ENCODE measurements at places on chromosomes 6 and 20.

GRCh38 chr20:1391640-1392442 lies 1.0 kb downstream of the FKBP1A start:
- no peak for DNase-seq

GRCh38 chr6:31861919-31862343 lies 690 bp downstream of the NEU1 start:
- no peak for DNase-seq

DNA sequence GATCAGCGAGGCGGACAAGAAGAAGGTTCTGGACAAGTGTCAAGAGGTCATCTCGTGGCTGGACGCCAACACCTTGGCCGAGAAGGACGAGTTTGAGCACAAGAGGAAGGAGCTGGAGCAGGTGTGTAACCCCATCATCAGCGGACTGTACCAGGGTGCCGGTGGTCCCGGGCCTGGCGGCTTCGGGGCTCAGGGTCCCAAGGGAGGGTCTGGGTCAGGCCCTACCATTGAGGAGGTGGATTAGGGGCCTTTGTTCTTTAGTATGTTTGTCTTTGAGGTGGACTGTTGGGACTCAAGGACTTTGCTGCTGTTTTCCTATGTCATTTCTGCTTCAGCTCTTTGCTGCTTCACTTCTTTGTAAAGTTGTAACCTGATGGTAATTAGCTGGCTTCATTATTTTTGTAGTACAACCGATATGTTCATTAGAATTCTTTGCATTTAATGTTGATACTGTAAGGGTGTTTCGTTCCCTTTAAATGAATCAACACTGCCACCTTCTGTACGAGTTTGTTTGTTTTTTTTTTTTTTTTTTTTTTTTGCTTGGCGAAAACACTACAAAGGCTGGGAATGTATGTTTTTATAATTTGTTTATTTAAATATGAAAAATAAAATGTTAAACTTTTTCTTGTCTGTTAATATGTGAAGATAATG lies 2.2 kb downstream of the HSPA1B start:
- no peak for DNase-seq

DNA sequence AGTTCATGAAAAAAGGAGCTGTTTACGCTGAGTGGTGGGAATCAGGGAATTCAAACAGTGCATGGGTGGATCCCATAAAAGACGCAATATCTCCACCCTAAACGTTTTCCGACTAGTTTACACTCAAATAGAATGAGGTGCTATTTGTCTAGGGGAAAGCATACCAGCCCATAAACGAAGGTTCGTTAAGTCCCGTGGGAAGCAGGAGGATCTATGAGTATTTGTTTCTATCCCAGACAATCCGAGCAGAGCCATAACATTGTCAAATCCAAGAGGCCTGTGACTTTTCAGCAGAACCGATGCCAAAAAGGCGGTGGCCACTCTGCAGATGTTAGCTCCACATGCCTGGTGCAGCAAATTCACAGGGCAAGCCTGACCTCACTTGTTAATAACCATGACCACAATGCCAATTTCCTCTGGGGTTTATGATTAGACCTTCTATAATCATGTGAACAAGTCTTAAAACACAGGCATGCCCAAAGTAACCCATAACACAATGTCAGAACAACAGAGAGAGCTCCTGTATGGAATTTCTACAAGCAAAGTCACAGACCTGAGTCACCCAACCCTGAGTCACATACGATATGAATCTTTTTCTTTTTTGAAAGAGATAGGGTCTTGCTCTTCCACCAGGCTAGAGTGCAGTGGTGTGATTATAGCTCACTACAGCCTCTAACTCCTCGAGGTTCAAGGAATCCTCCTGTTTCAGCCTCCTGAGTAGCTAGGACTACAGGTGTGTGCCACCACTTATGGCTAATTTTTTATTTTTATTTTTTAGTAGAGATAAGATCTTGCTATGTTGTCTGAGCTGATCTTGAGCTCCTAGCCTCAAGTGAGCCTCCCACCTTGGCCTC lies 123.3 kb downstream of the KIF13A start:
- DNase-seq, result no peak

- no peak for DNase-seq
These were observed 285.6 kb upstream of the ID4 start for GRCh38 chr6:19551611-19552010.

DNA sequence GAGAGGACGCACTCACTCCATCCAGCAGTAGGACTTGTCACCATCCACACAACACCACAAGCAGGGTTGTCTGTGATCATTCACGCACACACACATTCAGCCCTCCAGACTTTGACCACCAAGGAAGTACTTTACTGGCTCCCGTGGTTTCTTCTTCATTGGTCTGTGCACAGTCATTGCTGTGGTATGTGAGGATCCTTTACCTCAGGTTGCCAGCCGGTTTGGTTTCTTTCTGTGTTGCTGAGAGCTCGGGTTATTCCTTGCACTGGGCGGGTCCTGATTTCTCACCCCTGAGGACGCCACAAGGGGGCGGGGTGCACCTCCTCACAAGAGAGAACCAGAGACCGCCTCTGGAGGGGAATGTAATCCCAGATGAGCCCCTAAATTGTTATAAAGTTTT lies 11.2 kb downstream of the SLC35A1 start:
- no peak for DNase-seq

DNA sequence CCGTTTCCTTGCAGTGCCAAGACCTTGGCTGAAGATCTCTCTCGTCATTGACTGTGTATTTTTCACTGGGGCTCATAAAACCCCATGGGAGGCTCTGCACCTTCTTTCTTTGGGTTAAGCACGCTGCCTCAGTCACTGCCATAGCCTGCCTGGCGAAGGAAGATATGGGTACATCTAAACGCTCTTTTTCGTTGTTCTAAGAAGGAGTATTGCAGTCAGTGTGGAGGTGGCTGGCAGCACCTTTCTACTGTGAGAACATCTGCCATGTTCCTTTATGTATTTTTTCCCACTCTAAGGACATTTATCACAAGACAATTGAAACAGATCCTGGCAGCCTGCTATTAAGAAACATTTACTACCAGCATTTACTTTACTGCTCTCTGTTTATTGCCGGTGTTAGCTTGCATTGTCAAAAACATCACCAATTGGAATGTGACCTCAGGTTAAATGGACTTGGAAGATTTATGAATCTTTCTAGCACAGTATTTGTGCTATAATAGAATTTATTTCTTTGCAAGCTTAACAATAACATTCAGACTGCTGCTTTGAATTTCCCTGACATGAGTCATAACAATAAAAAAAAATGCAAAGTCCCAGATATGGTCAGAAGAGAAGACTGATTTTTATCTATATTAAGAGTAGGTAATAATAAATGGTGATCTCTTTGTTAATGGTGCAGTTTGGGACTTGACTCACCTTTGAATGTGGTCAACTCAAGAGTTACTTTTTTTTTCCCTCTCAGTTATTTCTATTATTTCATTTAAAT lies 62.2 kb upstream of the CLDN20 start:
- DNase-seq, result no peak

- DNase-seq, result no peak
These were observed 44.9 kb upstream of the BCAS1 start for GRCh38 chr20:54115172-54115854.

DNA sequence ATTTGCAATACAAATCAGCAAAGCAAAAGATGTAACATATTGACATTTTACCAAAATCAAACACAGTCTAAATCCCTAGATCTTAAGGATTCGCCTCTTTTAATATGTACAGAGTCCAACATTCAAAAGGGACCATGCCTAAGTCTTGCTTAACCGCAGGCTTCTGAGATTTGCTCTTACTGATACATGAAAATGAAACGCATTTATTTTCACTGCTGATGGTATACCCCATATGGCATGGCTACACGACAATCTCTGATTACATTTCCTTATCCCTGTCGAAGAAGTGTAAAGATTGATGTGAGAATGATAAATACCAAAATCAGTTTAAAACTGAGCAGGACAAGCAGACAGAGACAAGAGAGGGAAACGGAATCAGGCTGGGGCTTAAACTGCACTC lies 75.4 kb downstream of the KIF16B start:
- DNase-seq, result no peak

- DNase-seq, result no peak
These were observed 26.2 kb downstream of the VSTM2L start for GRCh38 chr20:37928996-37929682.

DNA sequence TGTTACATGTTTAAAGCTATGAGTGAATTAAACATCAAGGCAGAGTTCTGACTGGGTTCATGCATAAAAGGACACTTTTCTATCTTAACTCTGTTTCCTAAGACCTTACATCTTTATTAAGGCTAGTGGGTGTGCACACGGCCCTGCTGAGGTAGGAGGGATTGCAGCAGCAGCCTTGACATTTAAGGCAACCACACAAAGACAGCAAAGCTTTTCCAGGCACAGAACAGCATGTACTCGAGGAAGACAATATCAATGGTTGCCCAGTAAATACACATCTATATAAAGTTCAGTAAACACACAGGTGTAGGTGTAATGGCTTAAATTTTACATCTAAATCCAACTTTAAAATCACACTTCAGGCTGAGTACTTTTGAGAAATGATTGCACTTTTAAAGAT lies 79.8 kb upstream of the LOC128125822 start:
- DNase-seq, result no peak

DNA sequence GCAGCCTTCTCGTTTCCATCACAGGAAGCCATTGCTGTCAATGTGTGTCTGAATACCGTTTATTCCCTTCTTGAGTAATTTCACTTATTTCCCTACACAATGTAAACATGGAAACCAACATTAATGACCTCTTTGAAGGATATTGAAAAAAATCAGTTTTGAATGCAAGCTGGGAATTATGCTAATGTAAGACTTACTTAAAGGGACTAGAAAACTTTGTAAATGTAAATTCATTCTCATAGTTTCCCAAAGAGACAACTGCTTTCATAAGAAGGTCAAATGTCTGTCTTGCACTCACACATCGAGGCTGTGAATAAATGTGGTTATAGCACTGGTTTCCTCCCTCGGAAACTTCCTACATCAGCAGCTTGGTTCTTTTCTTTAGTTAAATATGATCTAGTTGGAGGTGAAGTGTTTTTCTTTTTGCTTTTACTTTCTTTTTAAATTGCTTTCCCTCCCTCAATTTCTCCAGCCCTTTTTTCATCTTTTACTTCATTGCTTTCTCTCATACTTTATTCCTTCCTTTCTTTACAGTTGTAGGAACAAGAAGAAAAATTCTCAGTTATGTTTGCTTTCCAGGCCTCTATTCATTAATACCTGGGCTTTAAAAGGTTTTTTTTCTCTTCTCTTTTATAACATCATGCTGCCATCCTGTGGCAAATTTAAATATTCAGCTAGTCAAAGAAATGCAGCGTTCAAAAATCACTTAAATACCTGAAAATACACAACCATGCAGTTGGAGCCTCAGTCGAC lies 108.3 kb downstream of the TNFAIP3 start:
- no peak for DNase-seq

- DNase-seq, result no peak
These were observed 196.4 kb downstream of the PREX1 start for GRCh38 chr20:48631114-48632016.

DNA sequence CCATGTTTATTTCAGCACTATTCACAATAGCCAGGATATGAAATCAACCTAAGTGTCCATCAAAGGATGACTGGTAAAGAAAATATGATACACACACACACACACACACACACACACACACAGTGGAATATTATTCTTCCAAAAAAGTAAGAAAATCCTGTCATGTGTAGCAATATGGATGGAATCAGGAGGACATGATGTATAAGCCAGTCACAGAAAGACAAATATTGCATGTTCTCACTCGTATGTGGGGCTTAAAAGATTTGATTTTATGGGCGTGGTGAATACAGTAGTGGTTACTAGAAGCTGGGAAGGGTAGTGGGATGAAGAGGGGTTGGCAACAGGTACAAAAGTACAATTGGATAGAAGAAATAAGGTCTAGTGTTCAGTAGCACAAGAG lies 207.0 kb upstream of the PRDM1 start:
- DNase-seq, result no peak

DNA sequence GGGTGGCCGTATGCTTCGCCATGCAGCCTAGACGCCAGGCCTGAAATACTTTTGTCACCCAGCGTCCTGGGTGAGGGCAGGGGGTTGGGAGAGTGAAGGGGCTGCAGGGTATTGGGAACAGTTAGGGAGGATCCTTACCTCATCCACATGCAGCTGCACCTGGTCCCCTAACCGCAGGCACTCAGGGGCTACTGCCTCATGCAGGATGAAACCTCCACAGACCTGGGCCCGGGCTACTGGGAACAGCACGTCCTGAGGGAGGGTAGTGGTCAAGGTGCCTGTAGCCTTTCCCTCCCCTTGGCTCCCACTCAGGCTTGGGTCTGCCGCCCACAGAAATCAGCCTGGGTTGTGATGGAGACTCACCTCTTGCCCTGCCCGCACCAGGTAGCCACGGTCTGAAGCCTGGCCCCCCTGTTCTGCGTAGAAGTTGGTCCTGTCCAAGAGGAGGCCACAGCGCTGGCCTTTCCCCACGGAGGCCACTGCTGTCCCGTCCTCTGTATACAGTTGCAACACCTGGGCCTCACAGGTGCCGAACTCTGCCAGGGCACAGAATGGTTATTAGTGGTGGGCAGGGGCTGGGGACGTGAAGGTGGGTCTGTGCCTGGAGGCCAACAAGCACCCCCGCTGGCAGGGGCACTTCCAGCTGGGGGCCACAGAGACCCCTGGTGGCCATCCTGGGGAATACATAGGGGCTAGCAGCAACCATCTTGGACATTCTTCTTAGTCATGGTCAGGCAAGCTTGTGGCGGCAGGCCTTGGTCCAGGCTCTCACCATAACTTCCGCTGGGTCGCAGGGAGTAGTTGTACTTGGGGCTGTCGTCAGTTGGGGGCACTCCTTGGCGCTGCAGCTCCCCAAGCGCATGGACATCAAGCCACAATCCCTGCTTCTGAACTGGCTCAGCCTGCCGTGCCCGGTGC lies 8.6 kb downstream of the AARS2 start:
- DNase-seq, result no peak

GRCh38 chr6:42239736-42240375 lies 22.2 kb upstream of the MRPS10 start:
- no peak for DNase-seq

DNA sequence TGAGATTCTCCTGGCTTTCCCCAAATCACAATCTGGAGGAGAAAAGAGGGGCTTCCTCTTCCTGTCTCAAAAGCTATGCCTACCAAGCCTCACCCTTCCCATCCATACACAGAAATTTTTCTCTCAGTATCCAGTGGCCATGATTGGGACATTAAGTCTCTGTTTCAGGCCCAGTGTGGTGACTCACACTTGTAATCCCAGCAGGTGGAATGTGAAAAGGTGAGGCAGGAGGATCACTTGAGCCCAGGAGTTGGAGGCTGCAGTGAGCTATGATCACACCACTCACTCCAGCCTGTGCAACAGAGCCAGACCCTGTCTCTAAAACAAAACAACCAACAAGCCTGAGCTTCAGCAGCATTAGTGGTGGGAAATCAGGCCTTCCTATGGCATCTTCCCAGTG lies 210.0 kb downstream of the OGFRL1 start:
- no peak for DNase-seq

- no peak for DNase-seq
These were observed 70.1 kb downstream of the SLX4IP start for GRCh38 chr20:10504994-10505730.

GRCh38 chr20:47019121-47019824 lies 124.6 kb downstream of the EYA2 start:
- DNase-seq, result peak; percentile 80
